ENCODE measurements at places on chromosomes 3 and 15. TPM values are rescaled to one million over a fixed set of nuclear protein-coding genes. Genes with fewer than 3 reads are reported as not detected.
A peak's percentile ranks its signal among the peaks of the same experiment; 100 is the strongest.

- DNase-seq: no peak
Observed at GRCh38 chr15:42665827-42666226, 71.1 kb downstream of the CDAN1 start.

GRCh38 chr15:73964736-73965093 is 27.4 kb downstream of the STOML1 start:
- DNase-seq: peak; percentile 68

The MITF gene
- polyA plus RNA-seq: 37.2 TPM

The BNC1 gene
- polyA plus RNA-seq: 0.29 TPM

DNA sequence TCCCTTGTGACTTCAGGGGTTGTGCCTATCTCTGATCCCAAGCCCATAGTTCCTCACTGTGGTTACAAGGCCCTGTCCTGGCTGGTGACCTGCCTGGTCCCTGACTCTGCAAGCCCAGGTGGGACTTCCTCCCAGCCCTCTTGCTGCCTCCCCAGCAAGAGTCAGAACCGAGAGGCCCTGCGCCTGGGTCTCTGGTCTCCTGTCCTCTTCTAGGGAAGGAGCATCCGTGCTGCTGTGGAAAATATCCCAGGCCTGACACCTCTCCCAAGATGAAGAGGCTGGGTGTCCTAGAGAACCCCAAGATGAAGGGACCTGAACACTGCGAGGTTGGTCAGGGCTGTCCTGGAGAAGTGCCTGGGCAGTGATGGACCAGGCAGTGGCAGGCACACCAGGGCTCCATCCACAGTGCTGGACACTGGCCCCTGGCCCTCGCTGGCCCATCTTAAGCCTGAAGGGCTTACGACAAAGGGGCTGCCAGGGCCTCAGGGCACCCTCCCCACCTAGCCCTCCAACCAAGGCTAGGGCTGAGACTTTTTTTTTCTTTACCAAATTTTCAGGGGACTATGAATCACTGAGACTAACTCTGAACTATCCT is 32.7 kb downstream of the PTH1R start:
- DNase-seq: no peak

- DNase-seq: no peak
Observed at GRCh38 chr3:108599677-108600409, 10.3 kb downstream of the DZIP3 start.

The HHLA2 gene
- 20.7 TPM for polyA plus RNA-seq

Data from right renal pelvis (tissue), 4 donors.